ENCODE measurements at places on chromosomes 2 and 18.

DNA sequence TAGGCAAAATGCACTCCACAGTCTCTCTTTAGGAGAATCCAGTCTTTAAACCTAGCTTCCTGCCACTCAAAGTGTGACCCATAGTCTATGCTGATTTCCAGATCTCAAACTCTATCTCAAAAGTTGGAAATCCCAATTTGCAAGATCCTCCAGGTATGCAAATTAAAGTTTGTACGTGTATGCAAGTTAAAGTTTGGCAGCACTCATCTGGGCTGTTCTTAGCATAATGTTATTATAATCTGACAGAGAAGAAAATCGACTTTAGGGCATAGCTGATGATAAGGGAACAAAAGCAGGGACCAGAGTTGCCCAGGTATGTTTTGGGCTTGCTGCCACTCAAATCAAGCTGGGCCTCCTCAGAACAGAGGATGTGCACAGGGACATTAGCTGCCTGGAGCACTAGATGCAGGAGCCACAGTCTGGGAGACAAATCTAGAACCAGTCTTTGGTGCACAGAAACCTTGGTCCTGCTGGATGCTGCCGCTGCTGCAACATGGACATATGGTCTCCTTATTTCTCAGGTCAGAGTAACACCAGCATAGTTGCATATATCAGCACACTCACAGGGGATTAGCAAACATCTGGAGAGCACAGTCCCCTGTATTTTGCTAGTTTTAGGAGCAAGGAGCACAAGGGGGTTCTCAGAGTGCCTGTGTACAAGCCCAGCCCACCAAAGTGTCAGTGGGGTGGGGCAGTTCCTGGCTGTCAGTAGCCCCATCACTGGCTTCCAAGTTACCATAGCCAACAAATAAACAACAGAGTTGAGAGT is 242.6 kb downstream of the TTC32 start:
- no peak for DNase-seq

DNA sequence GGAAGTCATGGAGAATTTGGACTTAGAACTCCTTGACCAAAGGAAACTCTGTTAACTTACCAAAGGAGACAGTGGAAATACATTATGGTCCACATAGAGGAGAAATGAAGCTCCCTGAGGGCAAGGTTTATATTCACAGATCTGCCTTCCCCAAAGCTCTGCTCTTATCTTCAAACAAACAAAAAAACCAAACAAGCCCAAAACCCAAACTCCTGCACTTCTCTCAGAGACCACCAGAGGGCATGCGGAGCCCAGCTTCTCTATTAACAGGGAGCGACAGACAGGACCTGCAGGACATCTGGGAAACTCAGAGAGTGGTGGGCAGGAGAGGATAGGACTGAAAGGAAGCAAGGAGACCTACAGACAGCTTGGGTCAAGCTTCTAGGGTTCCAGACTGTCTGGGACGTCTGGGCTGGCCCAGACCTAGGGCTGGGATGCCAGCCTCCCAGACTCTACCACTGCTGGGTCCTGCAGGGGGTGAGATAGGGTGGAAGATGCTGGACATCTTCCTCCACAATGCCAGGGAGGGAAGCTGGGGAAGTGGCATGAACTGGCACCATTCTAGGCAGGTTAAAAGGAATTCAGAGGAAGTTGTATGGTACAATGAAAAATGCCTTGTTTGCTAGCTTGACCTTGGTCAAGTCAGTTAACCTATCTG is 4.0 kb upstream of the WNT10A start:
- peak; percentile 80 for DNase-seq

- peak; percentile 6 for DNase-seq
Measured at GRCh38 chr18:57833441-57834101, 30.5 kb upstream of the ATP8B1 start.

GRCh38 chr2:240310201-240310600 is 125.3 kb upstream of the GPC1 start:
- DNase-seq: no peak

Measured in neural progenitor cell (in vitro differentiated cells).